ENCODE measurements at places on chromosomes 7 and 10. TPM values are rescaled to one million over a fixed set of nuclear protein-coding genes. Genes with fewer than 3 reads are reported as not detected.

DNA sequence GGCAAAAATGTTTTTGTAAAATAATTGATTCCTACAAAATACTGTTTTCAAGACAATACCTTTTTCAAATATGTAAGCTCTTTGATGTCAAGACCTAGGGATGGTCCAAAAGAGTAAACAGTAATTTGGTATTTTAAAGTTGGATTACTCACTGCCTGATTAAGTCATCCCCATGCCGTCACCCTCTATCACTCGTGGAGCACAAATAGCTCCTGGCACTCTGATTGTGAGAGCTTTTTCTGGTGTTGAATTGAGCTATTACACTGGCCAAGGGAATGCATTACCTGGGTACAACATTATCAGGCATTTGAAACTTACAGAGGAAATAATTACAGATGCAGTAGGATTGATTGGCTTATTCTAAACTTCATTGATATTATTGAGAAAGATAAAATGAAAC lies 231.9 kb upstream of the GRM3 start:
- no peaks in the 10 kb centered on the region for H3K4me1 ChIP-seq
- no peak overlapping the region for H3K4me3 ChIP-seq
- no peaks in the 10 kb centered on the region for H3K36me3 ChIP-seq

Gene LRCH4
- total RNA-seq: 52.0 TPM

Gene FAM221A
- total RNA-seq: 24.9 TPM

- peaks cover 34% of the 10 kb centered on the region for H3K27me3 ChIP-seq
- no peak for DNase-seq
- H3K27ac ChIP-seq: no peak overlapping the region
These were observed 35.0 kb downstream of the ELFN1 start for GRCh38 chr7:1704811-1705738.

DNA sequence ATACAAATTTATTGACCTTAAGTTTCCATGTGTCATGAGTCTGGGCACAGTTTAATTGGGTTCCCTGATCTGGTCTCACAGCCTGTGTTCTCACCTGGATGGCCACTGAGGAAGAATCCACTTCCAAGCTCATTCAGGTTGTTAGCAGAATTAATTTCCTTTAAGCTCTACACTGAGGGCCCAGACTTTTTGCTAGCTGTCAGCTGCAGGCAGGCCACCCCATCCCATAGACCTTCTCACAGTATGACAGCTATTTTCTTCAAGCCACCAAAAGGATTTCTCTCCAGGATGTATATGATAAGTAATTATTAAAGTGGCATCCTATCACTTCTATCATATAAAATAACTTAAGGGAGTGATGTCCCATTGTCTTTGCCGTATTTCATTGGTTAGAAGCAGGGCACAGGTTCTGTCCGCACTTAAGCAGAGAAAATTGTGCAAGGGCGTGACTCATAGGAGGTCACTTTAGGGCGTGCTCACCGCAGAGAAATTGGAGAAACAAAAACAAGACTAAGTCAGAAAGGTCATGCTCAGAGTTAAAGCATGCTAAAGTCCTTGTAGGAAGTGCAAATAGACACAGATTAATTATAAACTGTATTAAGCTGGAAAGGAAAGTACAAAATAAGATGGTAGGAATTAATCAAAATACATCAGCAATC lies 109.9 kb downstream of the AHR start:
- H3K27me3 ChIP-seq: no peaks in the 10 kb centered on the region
- no peaks in the 10 kb centered on the region for H3K4me1 ChIP-seq
- H3K36me3 ChIP-seq: no peaks in the 10 kb centered on the region
- no peak overlapping the region for H3K4me3 ChIP-seq
- H3K27ac ChIP-seq: no peak overlapping the region

DNA sequence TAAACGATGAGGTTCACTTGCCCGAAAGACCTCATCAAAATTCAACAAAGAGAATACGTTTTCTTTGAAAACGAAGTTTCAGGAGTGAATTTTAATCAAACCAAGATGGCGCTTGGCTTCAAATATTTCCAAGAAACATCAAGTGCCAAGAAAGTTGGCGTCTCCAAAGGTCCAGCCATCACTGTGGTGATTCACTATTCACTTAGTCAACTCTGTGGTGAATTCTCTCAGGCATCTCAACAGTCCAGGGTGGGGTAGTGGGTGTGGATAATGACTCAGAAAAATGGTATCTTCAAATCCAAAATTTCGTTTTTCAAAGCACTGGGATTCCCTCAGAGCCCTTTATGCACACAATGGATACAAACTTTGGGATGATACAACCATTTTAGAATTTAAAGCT lies 133.1 kb downstream of the SVIL start:
- no peaks in the 10 kb centered on the region for H3K27me3 ChIP-seq
- peaks cover 9% of the 10 kb centered on the region for H3K4me1 ChIP-seq
- H3K4me3 ChIP-seq: no peak overlapping the region
- DNase-seq: no peak
- no peak overlapping the region for H3K27ac ChIP-seq

Gene FIGNL1
- 6.4 TPM for total RNA-seq

GRCh38 chr7:36667007-36667745 lies 57.1 kb downstream of the AOAH start:
- no peaks in the 10 kb centered on the region for H3K27me3 ChIP-seq
- no peak overlapping the region for H3K4me3 ChIP-seq
- no peaks in the 10 kb centered on the region for H3K36me3 ChIP-seq
- H3K4me1 ChIP-seq: peaks cover 18% of the 10 kb centered on the region
- DNase-seq: no peak
- no peak overlapping the region for H3K27ac ChIP-seq

GRCh38 chr7:36198854-36199266 lies 45.8 kb downstream of the EEPD1 start:
- no peak overlapping the region for H3K4me3 ChIP-seq
- no peak for DNase-seq
- no peak overlapping the region for H3K27ac ChIP-seq
- peaks cover 32% of the 10 kb centered on the region for H3K36me3 ChIP-seq

GRCh38 chr7:150626696-150627095 lies 5.5 kb downstream of the GIMAP6 start:
- H3K27me3 ChIP-seq: peaks cover 34% of the 10 kb centered on the region
- DNase-seq: no peak
- no peaks in the 10 kb centered on the region for H3K36me3 ChIP-seq
- H3K4me3 ChIP-seq: no peak overlapping the region
- no peak overlapping the region for H3K27ac ChIP-seq
